CD4-positive, alpha-beta T cell treated with Interferon gamma for 1 hour (primary cell): ENCODE measurements at places on chromosomes 12 and 14.

- no peak for DNase-seq
Measured at GRCh38 chr12:28497889-28498411, 307.7 kb downstream of the CCDC91 start.

DNA sequence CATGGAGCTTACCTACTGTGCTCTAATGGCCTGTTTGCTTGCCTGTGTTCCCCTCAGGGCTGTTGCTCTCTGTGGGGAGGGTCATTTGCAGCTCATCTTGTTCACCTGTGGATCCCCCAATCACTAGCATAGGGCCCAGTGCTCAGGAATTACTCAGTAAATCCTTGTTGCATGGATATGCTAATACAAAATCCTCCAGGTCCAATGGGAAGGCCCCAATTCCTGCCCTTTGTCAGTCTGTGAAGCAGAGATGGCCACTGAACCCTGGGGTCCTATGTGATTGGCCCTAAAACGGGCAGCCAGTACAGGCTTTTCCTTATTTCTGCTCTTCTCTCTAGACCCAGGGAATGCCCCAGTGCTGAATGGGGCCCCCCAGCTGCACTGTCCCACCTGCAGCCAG, 44.1 kb downstream of the FOS start:
- DNase-seq, result no peak

DNA sequence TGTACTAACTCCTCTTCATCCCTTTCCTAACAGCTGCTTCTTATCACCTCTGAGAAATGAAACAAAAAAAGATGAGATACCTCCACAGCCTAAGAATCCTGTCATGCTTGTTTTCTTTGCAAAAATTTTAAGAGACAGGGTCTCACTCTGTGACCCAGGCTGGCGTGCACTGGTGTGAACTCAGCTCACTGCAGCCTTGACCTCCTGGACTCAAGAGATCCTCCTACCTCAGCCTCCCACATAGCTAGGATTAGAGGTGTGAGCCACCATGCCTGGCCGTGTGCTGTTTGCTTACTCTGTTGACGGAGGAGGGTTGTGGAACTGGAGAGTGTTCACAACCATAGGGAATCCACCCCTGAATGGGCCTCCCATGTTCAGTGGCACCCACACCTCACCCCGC, 16.2 kb downstream of the CSRNP2 start:
- DNase-seq, result no peak

- no peak for DNase-seq
Measured at GRCh38 chr12:64631197-64631596, 20.9 kb downstream of the RASSF3 start.

GRCh38 chr12:50246197-50246865, 37.0 kb downstream of the LIMA1 start:
- no peak for DNase-seq

DNA sequence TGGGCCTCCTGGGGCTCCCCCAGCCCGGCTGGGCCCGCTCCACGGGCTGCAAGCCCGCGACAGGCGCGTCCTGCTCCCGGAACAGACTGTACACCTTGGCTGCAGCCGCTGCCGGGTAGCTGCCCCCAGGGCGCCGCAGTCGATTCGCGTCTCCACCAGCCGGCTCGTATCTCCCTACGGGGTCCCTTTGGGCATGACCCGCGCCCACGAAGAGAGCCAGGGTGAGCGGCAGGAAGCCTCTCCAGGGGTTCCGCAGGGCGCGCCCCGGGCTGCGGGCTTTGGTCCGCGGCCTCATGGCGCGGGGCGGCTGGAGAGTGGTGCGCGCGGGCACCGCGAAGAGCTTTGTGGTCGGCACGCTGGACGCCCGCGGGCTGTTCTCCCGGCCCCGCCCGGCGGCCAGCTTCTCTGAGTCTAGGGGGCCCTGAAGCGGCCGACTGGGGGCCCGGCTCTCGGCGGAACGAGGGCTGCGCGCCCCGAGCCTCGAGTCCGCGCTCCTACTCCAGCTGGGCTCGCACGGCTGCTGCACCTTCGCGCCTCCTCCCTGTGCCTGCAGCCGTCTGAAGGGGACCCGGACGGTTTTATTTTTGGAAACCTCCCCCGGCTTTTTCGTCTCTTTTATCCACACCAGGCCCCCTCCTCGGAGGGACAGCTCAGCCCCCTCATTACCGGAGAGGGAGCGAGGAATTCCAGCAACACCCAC, at the start of gene LTBP2:
Gene LTBP2 (minus strand): TSS at position 588 of the 700 bp plus-strand sequence. CDS start 293 bp downstream, at position 295.
- no peak for DNase-seq

GRCh38 chr14:92847278-92847677, 53.2 kb downstream of the GOLGA5 start:
- no peak for DNase-seq

DNA sequence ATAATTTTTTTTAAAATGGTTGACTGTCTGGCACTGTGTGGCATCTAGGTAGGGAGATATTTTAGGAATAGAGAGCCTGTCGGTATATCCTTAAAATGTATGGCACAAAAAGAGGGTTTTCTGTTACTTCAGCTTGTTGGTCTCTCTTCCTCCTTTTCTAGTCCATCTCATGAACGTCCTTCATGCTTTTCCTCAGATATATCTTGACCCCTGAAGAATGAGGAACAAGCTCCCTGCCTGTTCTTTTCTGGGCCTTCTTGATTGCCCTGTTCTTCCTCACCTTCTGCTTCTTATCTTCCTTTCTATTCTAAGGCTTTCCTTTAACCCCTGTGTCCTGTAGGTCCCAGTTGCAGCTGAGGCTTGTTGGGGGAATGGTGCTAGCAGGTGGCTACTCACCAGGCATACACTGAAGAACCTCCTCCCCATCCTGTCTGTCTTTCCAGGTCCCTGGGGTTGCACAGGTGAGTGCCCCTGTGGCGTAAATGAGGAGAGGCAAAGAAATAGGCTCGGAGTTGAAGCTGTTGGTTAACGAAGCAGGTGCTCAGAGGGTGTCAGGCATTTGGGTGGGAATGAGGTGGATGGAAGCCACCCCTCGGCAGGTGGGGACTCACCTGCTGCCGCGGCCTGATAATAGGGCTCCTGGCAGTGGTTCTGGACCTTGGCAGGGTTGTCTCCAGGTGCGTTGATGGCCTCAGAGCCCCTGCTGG, 7.2 kb upstream of the C1R start:
- DNase-seq, result no peak

DNA sequence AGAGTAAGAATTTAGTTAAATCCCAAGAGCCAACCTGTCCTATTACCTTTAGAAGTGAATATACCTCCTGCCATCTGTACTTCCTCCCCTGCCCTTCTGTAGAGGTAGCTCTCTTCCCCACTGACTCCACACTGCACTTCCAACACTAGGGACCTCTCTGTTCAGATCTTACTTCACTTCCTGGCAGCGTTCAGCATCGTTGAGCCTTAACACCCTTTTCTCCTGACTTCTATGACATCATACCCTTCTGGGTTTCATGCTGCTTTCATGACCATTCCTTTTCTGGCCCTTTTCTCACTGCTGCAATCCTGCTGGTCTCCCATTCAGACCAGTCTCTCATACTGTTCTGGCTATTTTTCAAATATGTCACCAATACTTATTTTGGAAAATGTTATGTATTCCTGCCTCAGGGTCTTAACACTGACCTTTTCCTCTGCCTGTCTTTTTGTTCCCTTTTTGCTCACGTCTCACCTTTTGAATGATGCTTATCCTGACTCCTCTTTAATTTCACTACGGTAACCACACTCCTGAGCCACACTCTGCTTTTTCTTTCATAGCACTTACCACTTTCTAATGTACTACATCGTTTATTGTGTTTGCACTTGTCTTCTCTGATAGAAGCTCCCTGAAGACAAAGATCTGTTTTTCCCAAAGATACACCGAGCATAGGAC, 67.6 kb downstream of the PLEKHA5 start:
- no peak for DNase-seq

- no peak for DNase-seq
Measured at GRCh38 chr12:94553130-94553519, 93.5 kb upstream of the CEP83 start.

DNA sequence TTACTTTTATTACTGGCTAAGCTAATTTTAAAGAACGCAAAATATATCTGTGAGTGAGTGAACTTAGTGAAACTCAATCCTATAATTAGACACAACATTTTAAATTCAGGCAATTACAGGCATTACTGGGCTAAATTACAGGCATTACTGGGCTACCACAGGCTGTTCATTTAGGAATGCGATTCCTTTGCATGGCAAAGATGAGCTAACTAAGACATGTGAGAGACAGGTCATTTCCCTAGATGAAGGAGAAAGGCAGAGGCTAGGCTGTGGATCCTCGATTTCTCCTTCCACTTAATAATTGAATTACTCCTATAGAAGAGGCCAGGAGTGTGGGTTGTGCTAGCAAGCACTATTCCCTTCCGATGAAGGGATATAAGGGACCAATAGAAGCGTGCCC, 429.4 kb upstream of the LMO3 start:
- DNase-seq, result no peak

DNA sequence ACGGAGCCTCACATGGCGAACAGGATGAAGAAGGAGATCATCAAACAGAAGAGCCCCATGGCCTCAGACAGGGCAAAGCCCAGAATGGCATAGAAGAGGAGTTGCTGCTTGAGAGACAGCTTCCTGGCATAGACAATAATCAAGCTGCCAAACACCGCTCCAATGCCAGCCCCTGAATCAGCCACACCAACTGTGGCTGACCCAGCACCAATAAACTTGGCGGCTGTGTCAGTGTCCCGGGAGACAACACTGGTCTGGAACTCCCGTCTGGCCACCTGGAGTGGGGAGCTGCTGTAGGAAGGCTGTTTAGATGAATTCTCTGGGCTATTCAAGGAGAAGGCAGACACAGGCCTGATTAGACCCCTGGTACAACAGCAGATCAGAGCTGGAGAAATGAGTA, 100.1 kb downstream of the HEATR5A start:
- no peak for DNase-seq

DNA sequence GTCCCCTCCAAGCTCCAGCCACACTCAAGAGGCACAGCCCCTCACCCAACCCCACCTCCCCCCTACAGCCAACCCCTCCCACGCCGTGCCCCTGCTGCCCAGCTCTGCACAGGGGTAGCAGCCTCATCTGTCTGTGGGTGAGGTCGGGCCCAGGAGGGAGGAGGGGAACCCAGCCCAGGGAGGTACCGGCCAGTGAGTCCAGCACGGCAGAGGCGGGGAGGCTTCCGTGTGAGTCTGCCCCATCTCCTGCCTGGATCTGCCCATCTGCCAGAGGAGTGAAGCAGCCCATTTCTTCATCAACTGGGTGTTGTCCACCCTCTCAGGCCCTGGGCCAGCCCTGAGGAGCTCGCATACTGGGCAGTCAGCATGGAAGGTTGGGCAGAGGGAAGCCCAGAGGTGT, 54.2 kb downstream of the CCNK start:
- no peak for DNase-seq

DNA sequence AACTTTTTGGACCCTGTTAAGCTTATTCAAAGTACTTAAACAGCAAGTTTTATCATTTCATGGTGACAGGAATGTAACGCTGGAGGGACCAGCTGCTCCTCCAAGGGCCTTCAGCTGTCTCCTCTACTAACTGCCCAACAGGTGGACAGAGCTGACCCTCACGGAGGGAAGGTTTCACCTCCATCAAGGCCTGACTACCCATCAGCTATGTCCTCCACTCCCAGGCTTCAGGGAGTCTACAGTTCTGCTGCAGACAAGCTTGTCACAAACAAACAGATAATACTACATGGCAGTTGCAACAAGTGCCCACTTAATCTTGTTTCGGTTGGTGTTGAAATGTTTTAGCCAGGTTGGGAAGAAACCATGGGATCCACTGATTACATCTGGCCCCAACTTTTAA, 175.1 kb downstream of the TTC7B start:
- no peak for DNase-seq

DNA sequence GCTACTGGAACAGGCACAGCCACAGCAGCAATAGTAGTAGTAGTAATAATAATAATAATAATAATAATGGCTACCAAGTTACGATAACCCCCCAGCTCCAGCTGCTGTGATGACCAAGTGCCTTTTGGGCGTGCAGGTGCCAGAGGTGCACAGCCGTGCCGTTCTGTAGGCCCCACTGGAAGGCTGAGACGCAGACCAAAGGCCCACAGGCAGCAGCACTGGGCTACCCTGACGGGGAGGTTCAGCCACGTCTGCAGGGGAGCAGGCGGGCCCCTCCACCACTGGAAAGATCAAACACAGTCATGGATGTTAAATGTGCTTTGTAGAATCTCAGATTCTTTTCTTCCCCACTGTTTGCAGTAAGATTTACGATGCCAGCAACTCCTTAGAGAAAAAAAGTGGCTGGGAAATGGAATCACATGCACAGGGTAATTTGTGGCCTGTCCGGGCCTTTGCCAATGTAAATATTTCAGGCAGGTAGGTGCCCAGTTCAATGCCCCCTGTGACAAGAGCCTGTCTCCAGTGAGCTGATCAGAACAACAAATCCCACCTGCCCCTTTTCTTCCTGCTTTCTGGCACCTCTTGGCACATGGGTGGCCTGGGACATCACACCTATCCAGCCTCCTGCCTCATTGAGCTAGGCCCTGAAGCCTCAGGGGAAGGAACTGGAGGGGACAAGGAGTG, 32.6 kb downstream of the CCDC85C start:
- no peak for DNase-seq

DNA sequence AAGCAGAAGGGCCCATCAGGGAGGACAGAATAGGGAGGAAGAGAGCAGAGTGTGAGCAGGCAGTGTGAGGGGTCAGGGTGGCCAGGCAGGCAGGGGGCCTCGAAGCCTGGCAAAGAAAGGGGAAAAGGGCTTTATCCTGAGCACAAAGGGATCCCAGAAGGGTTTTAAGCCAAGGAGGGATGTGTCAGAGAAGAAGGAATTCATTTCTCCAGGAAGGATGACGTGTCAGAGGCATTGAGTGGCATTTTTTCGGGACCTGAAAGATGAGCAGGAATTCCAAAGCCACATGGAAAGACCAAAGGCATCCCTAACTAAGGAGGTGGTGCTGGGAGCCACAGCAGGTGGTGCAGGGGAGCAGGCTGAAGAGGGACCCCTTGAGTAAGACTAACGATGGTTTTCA, 132.1 kb downstream of the DICER1 start:
- DNase-seq, result no peak

- DNase-seq, result no peak
Measured at GRCh38 chr14:94458558-94459205, 6.1 kb upstream of the SERPINA11 start.

DNA sequence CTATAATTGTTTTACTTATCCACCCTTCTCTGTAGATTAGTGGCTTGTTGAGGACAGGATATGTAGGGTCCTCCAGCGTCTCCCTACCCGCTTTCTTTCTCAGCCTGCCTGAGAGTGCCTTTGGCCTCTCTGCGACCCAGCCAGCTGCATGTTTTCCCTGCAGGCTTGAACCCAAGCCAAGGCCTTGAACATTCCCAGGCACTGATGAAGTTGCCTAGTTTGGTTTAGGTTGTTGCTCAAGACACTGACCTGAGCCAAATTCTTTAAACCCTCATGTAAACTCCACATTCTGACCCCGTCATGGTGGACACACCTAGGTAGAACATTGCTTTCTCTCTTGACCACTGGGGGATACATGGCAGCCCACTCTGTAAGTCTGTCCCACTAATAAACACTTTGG, 33.4 kb upstream of the TXNRD1 start:
- DNase-seq, result no peak

GRCh38 chr14:63301891-63302534, 16.7 kb downstream of the GPHB5 start:
- DNase-seq, result no peak

DNA sequence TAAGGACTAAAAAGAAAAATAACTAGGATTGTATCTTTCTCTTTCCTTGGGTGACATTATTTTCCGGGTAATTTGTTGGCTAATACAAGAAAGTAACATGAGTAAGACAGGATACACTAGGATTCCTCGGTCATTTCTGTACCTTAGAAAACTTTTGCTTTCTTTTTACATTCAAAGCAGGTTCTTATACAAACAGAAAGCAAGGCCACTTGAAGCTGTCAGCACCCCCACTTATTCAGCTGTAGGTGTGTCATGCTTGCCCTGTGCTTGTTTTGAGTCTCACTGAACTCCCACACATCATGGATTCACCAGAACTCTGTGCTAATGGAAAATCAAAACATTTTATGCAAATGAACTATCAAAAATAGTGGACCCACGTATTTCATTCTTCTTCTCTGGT, 266.8 kb upstream of the CLEC14A start:
- DNase-seq, result no peak
